ENCODE measurements at places on chromosomes 16 and 17.

DNA sequence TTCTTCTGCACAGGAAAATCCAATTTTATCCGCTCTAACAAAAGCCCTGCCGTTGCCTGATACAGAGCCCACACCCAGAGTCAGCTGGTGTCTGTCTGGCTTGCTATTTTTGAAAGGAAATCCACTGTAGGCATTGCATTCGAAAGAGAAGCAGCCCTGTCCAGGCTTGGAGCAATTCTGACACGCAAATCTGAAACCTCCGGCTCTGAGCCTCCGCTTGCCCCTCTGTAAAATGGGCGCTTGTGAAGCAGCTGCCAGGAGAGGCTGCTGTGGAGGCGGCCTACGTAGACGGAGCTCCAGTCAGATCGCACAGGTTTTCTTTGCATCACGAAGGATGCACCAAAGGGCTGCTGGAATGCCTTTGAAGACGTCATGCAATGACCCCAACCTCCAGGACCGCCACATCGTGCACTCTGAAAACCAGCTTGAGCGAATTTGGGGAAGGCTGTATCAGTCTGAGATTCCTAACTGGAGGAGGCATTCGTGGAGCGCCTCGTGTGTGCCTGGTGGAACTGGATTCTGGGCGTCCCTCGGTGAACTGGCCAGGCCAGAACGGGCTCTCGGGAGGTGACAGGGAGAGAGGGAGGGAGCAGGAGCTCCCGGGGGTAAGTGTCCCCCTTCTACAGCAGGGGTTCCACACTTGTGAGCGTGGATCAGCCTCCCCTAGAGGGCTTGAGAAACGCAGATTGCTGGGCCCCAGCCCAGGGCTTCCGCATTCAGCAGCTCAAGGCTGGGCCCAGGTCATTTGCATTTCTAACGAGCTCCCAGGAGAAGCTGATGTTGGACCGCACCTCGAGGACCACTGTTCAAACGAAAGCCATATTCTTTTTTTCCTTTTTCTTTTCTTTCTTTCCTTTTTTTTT, 215.5 kb downstream of the MRTFB start:
- DNase-seq = no peak

DNA sequence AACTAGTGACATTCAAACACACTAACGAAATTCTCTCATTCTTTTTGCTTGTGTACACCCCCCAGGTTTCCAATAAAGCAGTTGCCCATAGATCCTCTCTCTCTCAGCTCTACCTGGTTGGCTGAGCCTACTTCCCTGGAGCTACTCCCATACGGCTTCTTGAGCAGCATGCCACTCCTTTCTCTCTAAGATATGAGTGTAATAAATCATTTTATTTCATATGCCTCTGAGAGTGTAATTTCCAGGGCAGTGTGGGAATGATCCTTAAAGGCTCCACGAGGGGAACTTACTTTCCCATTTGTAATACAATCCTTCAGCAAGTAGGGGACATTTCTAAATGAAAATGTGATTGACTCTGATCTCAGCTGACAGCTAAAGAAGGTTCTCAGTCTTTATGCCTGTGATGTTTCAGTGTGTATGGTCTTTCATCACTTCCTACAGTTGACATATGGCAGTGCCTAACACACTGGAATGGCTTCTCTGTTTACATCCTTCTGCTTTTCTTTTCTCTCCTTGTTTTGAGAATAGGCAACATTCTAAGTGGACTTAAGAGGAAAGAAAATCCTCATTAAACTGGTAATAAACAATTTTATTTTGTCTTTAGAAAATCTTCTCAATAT, 1194.3 kb upstream of the CDH8 start:
- DNase-seq = no peak

DNA sequence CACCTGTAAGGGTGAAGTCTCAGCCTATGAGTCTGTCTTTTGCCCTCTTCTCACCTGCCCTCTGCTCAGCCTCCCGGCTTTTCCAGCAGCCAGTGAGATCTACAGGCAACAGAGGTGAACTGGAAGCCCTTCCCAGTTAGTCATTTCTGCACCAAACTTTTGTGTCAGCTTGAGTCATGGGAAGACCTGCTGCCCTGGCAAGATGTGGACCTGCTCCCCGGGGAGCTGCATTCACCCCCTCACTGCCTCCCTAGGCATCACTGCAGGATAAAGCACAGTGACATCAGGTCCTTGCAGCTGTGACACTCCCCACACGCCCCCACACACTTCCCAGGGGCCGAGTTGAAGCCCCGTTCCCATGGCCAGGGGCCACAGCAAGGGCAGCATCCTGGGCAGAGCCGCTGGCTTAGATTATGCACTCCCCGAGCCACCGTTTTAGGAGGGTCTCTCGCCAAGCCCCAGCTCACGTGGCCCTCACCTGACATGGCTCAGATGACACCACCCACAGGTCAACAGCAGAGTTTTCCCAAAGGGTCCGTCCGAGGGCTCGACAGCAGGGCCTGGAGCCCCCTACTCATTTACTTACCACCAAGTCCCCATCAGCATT, 6.5 kb upstream of the ABR start:
- DNase-seq = no peak

- no peak for DNase-seq
Measured at GRCh38 chr16:85349365-85350145, 237.3 kb upstream of the CIBAR2 start.

DNA sequence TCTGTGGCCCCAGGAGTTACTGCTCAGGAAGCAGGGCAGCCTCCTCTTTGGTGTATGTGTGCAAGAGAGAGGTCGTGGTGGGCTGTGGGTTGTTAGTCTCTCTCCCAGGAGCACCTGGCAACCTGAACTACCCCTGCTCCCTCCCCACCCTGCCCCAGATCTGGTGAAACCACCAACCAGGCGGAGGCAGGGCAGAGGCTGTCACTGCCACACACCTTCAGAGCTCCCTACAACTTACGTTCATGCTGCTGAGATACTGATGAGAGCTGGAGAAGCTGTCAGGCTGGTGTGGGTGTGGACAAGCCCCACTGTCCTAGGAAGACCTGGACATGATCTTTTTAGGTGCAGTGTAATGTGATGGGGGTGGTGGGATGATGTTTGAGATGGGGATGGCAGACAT, 24.3 kb downstream of the GOSR2 start:
- no peak for DNase-seq
